ENCODE measurements at places on chromosomes 12 and 14.
A peak's percentile ranks its signal among the peaks of the same experiment; 100 is the strongest.

DNA sequence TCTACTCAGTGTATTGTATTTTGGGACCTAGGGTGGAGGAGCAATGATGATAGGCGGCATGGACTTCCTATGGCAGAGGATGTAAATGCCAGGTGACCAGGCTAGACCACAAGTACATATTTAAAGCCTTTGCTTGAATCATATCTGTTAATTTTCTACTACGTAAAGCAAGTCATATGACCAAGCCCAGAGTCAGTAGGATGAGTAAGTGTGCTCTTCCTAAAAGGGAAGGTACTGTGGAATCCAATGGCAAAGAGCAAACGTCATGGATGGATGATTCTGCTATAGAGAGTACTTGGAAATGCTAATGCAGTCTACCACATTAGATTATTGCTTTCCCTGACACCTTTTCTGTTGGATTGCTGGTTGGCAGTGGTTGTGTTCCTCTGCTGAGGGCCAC is 16.8 kb downstream of the GPATCH2L start:
- DNase-seq: no peak

- no peak for DNase-seq
Observed at GRCh38 chr12:132364348-132364902, 35.0 kb upstream of the GALNT9 start.

DNA sequence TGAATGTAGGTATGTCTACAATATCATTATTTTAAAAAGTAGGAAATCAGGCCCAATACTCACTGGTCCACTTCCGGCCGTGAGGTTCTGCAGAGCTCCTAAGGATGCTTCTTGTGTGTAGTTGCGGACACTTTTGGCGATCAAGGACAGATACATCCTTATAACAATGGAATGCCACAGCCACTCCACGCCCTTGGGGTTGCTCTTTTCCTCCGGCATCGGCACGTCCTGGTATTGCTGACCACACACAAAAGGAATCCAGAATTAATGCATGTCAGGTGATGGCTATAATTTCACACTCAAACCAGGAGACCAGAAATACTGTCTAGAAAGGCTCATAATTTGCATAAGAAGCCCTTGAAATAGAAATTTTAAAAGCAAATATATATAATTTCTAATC is 65.6 kb upstream of the YARS2 start:
- DNase-seq: no peak

- DNase-seq: no peak
Observed at GRCh38 chr12:5945071-5946008, at the start of gene ANO2. Gene ANO2 (minus strand): TSS chr12:5945259. CDS start chr12:5945217, 42 bp downstream.

- peak; percentile 28 for DNase-seq
Observed at GRCh38 chr12:111440631-111441030, 34.9 kb downstream of the SH2B3 start.

DNA sequence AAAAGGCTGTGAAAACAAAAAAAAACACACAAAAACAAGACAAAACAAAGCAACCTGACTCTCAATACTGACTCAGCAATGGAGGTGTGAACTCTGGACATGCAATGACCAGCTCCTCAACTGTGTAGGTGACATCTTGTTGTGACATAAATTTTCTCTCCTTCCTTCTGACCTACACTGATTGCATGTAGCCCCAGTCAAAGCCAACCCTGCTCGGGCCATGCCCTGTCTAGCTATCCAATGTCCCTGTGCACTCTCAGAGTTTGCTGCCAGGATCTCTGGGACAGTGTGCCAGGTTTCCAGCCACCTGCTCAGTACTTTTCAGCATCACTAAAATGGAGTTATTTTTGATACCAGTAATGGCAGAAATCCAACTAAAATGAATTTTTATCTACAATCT is 18.9 kb upstream of the CRACR2A start:
- DNase-seq: no peak

DNA sequence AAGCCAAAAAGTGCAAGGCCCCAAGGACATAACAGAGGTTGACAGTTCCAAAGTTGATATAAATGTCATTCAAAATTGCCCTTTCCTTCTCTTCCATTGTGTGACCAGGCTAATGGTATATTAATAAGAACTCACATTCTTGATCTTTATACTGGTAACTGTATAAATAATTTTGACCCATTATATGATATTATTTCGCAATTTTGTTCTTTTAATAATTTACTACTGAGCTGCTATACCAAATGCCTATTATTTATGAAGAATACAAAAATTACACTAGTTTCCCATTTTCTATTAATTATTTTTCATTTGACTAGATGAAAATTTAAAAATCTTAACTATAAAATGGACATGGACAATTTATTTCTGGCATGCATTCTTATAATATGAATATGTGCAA is 370.2 kb downstream of the SOX5 start:
- no peak for DNase-seq

DNA sequence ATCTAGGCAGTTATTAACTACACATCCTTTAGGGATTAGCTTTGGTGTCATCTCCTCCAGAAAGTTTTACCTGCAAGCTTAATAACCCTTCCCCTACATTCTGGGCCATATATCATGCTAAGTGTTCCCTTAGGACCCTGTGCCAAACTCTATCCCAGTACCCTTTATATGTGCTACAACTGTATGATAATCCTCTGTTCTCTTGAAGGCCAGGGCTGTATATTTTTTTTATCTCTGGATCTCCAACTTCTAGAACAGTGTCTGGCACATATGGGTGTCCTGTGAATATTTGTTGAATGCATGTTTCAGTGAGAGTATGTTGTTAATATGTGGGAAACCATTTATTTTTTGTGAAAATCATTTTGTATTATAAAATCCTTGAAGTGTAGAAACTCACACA is 106.7 kb downstream of the PPM1A start:
- no peak for DNase-seq

DNA sequence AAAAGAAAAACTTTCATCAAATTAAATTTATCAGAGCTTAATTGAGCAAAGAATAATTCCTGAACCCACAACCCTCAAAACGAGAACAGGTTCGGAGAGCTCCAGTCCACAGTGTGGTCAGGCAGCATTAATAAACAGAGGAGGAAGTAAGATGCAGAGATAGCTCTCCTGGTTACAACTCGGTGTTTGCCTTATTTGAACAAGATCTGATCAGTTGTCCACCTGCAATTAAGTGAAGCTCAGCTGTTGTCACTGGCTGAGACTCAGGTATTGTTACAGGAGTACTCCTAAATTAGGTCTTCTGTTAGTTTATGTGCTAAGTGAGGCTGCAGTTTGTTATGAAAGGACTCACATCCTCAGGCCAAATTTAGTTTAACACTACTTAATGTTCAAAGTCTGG is 451.4 kb upstream of the PDE3A start:
- DNase-seq: no peak

DNA sequence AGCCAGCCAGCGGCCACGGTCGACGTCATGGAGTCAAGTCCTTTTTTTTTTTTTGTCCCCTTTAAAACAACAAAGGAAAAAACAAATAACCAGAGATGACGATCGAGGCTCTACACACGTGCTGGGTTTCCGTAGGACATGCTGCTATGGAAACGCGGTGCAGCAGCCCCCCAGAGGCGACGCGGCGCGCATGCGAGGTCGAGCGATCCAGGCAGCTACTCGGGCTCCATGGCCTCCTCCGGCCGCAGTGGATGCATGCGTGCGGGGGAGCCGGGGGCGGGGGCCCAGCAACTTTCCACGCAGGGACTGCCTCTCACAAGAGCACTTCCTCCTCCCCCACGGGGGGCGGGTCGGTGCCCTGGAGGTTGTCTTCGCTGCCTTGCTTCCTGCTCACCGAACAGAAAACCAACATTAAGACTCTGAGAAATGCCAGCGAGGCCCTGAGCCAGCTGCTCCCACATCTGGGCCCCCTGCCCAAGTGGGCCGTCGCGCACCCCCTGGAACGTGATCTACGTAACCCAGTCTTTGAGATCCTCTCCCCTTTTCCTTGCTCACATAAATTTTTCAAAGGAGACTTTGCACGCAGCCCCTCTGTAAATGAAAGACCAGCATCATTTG is 30.7 kb downstream of the P2RX4 start:
- DNase-seq: peak; percentile 88

DNA sequence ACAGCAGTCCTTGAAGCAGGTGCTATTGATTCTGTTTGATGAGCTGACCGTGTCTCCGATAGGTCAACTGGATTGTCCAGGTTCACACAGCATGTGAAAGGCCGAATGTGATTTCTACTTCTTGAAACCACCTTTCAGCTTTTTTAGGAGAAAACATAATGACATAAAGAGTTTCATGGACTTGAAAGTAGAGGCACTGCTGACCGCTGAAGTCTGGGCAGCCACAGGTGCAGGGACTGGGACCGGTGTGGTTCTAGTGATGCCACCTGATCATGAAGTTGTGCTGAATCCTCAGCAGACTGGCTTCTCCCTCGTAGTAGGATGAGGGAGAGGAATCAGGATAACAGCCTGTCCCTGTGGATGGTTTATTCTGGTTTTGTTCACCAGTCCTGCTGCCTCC is 108.1 kb downstream of the ETV6 start:
- no peak for DNase-seq

DNA sequence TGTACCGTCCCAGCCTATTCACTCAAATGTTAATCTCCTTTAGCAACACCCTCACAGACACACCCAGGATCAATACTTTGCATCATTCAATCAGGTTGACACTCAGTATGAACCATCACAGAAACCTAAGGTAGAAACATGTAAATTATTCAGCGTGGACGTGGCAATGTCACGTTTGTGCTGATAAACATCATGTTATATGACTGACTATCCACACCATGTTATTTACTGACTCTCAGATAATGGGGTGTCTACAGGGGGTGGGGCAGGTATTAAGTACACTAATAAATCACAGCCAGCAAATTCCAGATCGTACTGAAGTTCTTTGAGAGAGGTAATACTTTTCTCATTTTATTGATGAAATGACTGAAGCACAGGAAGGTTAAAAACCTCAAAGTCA is 280.0 kb downstream of the C12orf75 start:
- no peak for DNase-seq

GRCh38 chr14:98564541-98564940 is 707.5 kb downstream of the BCL11B start:
- no peak for DNase-seq

GRCh38 chr12:74382983-74383382 is 154.7 kb upstream of the ATXN7L3B start:
- no peak for DNase-seq

DNA sequence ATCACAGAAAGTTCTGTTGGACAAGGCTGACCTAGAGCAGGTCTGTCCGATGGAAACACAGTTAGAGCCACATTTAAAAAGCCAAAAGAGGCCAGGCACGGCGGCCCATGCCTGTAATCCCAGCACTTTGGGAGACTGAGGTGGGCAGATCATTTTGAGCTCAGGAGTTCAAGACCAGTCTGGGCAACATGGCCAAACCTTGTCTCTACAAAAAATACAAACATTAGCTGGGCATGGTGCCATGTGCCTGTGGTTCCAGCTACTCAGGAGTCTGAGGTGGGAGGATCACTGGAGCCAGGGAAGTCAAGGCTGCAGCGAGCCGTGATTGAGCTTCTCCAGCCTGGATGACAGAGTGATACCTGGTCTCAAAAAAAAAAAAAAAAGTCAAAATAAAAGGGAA is 14.9 kb downstream of the UBE3B start:
- DNase-seq: no peak

GRCh38 chr12:11677752-11678151 is 28.3 kb downstream of the ETV6 start:
- no peak for DNase-seq
